ENCODE measurements at places on chromosomes 7 and 10.

DNA sequence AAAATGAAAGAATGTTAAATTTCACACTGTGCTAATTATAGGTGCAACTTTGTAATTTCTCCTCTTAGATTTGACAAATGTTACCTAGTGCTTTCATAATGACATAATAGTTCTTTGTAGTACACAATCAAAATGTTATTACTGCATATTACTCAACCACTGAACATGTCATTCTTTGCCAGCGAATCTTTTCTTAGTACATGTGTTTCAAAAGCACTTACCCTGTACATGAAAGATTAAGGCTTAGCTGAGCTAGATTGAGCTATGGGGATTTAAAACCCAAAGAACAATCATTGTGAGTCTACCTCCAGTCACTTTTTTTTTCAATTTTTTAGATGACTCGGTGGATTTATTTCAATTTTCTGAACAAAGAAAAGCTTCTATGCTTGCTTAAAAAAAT is 123.5 kb upstream of the FERD3L start:
- DNase-seq: no peak

- no peak for DNase-seq
These were observed 69.6 kb downstream of the SHOC2 start for GRCh38 chr10:110989016-110989415.

GRCh38 chr7:156662277-156662676 is 21.7 kb downstream of the RNF32 start:
- DNase-seq: no peak

GRCh38 chr7:68929781-68930261 is 668.5 kb upstream of the AUTS2 start:
- DNase-seq: no peak

DNA sequence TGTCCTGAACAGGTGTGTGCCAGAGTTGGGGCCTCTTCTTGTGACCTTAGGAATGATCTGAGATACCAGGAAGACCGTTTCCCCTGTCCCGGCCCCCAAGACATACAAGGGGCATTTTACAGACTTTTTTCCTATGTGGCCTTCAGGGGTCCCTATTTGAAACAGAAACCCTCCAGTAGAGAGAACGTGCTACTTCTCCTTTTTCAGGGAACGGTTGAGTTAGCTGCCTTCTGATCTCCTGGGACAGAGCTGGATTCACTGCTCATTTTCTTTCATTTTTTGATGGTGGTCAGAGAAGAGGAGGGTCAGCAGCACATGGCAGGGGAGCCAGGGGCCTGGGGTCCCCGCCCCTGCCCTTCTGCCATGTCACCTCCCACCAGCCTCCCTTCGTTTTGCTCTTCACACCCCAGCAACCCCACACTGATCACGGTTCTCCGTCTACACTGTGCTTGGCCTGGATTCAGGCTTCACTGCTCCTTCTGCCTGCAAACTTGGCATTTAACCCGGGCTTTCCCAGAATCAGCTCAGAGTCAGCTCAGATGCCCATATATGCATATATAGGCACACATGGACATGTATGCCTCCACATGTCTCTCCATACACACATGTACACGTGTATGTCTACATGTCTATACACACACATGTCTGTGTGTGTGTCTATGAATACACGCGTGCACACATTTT is 138.1 kb upstream of the BTBD16 start:
- no peak for DNase-seq

GRCh38 chr10:133614830-133615580 is 11.6 kb downstream of the FRG2B start:
- DNase-seq: no peak

DNA sequence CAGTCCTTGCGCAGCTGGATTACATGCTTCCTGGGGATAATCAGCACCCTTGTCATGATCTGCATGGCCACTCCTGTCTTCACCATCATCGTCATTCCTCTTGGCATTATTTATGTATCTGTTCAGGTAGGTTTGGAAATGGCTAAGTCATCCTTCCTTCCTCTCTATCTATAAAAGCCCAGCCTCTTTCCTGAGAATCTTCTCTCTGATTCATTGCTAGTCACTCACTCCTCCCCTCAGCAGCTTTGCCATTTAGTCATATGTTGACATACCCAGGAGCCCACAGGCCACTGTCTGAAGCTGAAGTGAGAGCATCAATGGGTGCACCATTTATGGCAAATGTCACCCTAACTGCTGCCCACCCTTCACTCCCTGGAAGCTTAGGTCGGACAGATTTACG is 52.0 kb downstream of the ABCC2 start:
- DNase-seq: no peak

Measured in smooth muscle cell of the brain vasculature (primary cell).